ENCODE measurements at places on chromosomes 4 and X.

GRCh38 chrX:8405631-8406030 is 59.0 kb upstream of the VCX3B start:
- no peak for DNase-seq

- DNase-seq, result no peak
These were observed 12.8 kb downstream of the APLN start for GRCh38 chrX:129641941-129642340.

DNA sequence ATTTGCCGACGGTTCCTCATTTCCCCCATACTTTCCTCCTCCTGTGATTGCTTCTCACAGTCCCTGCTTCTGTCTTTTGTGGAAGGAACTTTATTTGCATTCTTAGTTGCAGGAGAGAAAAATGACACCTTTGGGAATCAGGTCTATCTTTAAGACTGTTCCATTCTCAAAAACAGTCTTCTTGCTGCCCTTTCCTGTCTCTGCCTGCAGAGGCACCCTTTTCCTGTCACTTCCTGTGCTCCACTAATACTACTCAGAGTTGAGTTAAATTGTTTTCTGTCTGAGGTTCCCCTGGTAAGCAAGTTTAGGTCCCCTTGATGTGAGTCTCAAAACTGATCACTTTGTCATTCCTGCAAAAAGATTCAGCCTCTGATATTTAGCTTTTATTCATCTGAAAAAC is 208.8 kb upstream of the CLNK start:
- DNase-seq, result no peak

DNA sequence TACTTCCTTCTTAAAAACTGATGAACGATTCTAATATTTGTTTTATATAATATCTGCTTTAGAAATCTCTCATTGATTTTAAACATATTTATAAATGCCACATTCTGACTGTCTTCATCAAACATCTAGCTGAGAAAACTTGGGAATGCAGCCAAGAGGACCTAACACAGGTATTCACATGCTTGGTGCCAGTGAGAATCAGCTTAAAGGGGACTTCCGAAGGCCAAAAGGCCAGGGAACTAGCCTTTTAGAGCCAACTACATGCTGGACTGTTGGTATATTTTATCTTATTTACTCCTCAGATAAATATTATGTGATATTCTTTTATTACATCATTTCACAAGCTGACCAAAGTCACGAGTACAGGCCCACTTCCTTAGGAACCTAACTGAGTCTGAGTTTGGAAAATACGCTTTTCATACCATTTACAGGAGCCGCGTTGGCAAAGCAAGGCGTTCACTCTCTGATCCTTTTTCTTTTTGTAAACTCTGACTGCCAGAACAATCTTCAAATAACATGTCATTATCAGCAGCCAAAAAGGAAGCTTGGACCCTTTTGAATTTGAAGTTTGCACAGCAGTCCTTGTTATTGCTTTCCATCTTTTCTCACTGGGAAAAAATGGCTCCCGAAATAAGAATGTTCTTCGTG is 41.1 kb upstream of the PDLIM3 start:
- DNase-seq, result no peak

- no peak for DNase-seq
These were observed 55.7 kb upstream of the TMEM33 start for GRCh38 chr4:41879552-41879951.

DNA sequence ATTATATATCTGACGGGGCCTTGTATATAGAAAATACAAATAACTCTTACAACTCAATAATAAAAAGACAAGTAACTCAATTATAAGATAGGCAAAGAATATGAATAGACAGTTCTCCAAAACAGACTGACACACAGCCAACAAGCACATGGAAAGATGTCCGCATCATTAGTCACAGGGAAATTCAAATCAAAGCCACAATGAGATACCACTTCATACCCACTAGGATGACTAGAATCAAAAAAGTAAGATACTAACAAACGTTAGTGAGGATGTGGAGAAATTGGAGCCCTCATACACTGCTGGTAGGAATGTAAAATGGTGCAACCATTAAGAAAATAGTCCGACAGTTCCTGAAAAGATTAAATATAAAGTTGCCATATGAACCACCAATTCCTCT is 115.7 kb downstream of the RCHY1 start:
- no peak for DNase-seq

DNA sequence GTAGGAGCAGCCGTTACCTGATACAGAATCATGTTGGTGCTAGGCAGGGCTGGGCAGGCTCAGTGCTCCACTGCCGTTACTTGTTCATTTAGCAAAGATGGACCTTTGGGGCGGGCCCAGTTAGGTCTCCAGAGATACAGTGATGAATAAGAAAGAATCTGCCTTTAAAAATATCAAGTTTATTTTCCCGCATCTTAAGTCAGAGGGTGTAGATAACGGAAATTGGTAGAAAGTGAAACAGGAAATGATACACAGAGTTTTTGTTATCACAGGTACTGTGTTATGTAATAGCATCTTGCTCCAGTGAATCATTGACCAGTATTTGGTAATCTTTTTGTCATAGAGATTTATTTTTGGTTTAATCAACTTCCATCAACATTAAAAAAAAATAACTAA is 5.5 kb downstream of the TMEM131L start:
- DNase-seq, result no peak

DNA sequence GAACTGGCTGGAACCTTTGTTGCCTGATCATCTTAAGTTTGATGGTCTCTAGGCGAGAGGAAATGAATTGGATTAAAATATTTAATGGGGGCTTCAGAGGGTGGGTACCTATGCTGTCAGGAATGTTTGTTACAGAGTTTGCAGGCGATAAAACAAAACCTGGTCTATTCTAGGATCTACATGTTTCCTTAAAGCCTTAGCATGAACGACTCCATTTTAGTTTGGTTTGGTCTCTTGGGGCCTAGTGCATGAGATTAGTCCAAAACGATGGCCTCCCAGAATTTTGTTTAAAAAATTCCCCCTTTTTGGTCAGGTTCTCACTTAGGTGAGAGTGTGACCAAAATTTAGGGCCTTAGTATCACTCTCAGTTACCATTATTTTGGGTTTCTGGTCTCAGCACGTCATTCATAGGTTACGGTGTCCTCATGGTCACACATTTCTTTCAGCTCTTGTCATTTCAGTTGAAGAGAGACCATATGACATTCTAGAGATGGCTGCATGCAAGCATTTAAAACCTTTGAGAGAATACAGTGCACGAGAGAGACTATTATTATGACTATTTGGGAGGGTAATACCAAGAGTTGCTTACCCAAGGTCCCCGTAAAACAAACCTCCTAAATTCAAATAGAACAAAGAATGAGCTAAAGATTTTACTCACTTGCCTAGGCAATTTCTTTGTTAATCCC is 13.8 kb downstream of the MOB1B start:
- no peak for DNase-seq

- DNase-seq, result no peak
These were observed 302.7 kb downstream of the GPM6A start for GRCh38 chr4:175509320-175509719.

DNA sequence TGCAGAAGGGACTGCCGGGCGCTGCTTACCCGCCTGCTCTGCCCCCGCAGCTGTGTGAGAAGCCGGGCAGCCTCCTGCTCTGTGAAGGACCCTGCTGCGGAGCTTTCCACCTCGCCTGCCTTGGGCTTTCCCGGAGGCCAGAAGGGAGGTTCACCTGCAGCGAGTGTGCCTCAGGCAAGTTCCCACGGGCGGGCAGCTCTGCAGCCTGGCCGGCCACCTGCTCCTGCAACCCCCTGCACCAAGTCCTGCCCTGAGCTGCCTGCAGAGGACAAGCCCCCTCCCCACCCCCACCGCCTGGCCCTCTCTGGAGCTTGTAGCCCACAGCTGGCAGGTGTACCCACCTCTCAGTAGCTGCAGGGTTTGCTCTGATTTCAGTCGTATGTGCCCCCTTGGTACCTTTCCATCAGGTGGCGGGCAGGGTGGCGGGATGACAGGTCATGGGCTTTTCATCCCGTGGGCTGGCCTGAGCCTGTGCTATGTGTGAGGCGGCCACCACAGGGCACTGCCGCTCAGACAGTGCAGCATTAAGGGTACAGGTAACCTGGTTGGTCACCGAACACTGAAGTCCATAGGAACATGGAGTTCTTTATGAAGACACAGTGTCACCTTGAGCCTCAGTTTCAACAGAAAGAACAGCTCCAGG is 56.6 kb downstream of the NELFA start:
- DNase-seq, result no peak

- DNase-seq, result no peak
These were observed 11.7 kb upstream of the RPS6KA6 start for GRCh38 chrX:84199688-84200087.
